ENCODE measurements at places on chromosomes 4 and X. TPM values are rescaled to one million over a fixed set of nuclear protein-coding genes. Genes with fewer than 3 reads are reported as not detected.

DNA sequence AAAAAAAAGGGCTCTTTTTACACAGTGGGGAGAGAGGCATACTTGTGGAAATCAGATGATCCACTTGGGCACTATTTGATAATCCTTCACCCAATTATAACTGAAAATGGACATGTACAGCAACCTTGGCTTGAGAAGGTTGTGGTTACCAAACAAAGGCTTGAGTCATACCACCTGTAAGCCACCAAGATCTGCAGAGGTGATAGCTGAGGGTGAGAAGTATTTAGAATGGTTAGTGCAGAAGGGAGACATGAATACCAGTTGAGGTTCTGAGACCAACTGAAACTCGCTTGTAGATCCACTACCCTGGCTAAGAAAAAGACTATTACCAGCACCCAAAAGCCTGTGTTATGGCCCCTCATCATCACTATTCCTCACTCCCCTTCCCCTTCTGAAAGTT, 614.0 kb downstream of the STIM2 start:
- DNase-seq, result no peak

- peak; percentile 75 for DNase-seq
Measured at GRCh38 chrX:78650906-78651437, 8.2 kb downstream of the RTL3 start.

DNA sequence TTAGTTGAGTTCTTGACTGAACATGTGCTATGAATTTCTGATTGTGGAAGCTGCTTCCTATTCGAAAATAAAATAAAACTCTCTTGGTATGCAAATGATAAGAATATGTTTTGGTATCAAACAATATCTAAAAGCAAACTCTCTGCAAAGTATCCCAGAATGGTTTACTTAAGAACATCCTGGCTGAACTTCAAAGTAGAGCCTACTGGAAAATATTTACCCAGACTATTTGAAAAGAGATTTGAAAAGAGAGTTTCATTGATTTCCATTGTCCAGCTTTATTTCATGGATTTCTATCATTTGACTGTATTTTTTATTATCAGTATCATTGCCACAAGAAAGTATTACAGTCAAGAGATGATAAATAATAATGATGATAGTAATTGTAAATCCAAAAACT, 171.1 kb upstream of the SLC7A11 start:
- DNase-seq, result no peak

GRCh38 chr4:78656968-78657445, 105.4 kb downstream of the ANXA3 start:
- no peak for DNase-seq

DNA sequence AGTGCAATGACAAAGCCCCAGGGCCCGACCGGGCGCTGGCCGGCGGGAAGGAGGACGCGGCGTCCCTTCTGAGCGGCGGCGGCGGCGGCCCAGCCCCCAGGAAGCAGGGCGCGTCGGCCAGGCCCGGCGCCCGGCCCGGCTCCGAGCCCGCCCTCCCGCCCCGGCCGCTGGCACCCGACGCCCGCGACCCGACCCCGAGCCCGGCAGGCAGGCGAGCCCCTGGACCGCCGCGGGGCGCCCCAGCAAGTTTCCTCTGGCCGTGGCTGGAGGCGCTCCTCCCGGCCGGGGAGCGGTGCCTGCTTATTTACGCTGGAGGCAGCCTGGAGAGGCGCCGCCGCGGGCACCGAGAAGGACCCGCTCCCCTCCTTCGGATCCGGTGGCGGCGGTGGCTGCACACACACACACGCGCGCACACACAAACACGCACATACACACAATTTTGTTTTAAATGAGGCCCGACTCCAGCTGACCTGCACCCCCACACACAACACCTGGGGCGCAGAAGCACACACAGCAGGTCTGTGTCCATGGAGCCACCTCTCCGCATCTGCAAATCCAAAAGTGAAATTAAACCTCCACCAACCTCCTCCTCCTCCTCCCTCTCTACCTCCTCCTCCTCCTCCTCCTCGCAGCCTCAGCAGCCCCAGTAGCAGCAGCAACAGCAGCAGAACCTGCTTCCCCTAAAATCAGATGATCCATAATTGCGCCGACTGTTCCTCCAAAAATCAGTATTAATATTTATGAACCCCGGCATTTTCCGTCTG, 669 bp downstream of the IRF2 start:
- DNase-seq, result peak; percentile 47

DNA sequence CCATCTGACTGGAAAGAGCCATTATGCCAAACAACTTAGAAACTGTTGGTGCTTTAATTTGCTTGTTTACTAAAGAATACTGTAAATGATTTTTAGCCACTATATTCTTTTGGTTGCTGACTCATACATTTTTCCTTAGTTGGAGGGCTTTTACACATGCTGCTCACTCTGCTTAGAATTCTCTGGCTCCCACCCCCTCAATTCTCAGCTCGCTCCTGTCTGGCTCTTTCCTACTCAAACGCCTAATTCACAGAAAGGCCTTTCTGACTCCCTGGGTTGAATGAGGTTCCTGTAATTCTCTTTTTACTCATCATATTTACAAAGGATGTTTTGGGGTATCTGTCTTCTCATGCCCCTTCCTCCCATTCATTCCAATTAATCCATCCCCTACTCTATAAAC, 26.1 kb upstream of the PARM1 start:
- DNase-seq, result no peak

GRCh38 chr4:121668368-121669162, 28.2 kb downstream of the ANXA5 start:
- DNase-seq, result no peak

DNA sequence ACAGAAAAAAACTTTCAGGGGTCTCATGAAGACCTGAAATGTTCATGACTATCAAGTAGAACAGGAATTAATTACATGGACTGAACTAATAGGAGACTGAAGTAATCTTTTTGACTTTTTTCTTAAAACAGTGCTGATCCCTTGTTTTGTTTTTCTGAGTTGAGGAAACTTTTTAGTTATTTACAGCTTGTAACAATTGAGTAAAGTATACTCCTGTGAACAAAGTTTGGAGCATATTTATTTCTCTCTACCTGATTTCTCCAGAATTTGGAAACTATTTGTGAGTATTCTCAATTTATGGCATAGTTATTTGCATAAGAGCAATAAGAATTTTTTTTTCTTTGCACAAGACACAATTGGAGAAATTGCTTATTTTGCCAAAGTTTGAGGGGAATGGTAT, 64.8 kb downstream of the PCDH18 start:
- no peak for DNase-seq

GRCh38 chr4:82430964-82431745, 765 bp downstream of the ENOPH1 start:
- peak; percentile 21 for DNase-seq

DNA sequence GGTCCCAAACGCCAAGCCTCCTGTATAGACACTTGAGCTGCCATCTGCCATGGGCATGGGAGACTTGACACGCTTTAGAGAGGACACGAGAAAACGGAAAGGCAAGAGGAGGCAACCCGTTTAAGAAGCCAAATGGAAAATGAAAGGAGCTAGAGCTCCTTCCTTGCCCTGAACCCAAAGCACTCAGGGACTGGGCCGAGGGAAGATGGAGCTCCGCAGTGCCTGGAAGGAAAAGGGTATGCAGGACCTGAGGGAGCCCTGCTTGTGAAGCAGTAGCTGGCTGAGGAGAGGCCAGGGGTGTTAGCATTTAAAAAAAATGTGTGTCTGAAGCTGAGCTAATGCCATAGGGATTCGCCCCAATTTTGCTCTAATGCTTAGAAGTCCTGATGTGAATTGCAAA, 15.1 kb downstream of the MCF2 start:
- DNase-seq, result no peak

GRCh38 chrX:1273896-1274295, 5.3 kb downstream of the CSF2RA start:
- DNase-seq, result no peak

- DNase-seq, result no peak
Measured at GRCh38 chr4:52187603-52188002, 136.5 kb downstream of the SPATA18 start.

DNA sequence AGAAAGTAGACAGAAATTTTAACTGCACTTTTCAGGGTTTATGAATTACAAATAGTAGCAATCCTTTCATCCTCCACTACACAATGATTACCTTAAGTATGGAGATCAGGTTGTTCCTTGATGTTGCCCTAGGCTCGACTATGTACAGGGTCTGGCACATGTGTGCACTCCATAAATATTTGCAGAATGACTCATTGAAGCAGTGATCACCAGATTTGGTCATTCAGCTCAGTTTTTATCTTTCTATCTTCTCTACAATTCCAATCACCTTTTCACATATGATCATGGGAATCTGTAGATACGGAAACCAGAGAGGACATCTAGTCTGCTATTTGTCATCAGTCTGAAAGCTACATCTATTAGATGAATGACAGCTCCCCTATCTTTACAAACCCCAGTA, 171.7 kb upstream of the HCCS start:
- DNase-seq, result no peak

DNA sequence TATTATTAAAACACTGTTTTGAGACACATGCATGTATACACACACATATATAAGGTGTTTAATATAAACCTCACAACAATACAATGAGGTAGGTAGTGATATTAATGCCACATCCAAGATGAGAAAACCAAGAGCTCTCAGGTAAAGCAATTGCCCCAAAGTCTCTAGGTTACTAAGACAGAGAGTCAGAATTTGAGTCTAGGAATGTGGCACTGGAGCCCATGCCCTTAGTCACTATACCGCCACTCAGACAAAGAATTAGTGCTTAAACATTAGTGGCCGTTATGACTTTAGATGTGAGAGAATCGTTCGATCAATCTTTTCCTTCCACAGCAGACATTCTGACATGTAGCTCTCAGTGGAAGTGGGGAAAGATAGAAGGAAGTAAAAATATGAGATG, 108.2 kb upstream of the ACSL4 start:
- no peak for DNase-seq

DNA sequence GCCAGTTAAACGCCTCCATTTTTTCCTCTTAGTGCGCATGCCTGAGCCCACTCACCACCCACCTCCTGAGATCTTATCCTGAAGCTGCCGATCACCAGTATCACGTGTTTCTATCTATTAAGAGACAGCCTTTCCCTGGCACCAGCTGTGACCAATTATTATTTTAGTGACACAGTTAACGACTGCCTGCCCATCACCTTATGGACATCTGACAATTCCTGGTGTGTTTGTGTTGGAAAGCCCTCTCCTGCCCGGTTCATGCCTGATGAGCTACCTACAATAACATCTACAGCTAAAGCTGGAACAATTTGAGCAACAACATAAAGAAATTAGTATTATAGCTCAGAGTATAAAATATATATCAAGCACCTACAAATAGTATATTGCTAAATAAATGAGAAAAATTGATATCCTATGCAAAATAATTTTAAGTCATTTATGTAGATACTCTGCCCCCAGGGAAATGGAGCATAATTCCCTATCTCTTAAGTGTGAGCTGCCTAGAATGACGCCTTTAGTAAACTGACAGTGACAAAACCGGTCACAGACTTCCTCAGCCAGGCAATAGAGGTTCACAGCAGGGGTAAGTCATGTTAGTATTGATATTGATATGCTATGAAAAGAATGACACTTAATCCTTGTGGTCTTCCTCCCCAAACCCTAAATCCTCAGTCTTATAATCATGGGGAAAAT, 862.2 kb downstream of the TRAM1L1 start:
- DNase-seq, result no peak

Gene SPARCL1
- not detected for total RNA-seq

Gene ACE2
- not detected for total RNA-seq

Gene BANK1
- 1.3 TPM for total RNA-seq

Gene PPP2R2C
- under 0.01 TPM for total RNA-seq

Gene ZNF732
- not detected for total RNA-seq

Gene SERTM2
- 2.4 TPM for total RNA-seq

Gene CT45A5
- total RNA-seq, result not detected

Gene GRID2
- not detected for total RNA-seq

Gene UGT2A1
- total RNA-seq, result not detected

Gene SFRP2
- not detected for total RNA-seq

Gene KCNIP4
- not detected for total RNA-seq

Gene PDZD4
- under 0.01 TPM for total RNA-seq

Gene NMU
- 1.1 TPM for total RNA-seq

Gene BCLAF3
- 1.6 TPM for total RNA-seq

Gene HMGN5
- total RNA-seq, result 0.54 TPM

Gene CENPI
- 1.9 TPM for total RNA-seq

Gene GNPDA2
- total RNA-seq, result 6.2 TPM

Gene CYTL1
- 98.3 TPM for total RNA-seq

Data from hematopoietic multipotent progenitor cell (in vitro differentiated cells).